ENCODE measurements at places on chromosomes 1 and 21. TPM values are rescaled to one million over a fixed set of nuclear protein-coding genes. Genes with fewer than 3 reads are reported as not detected.

GIPC2 gene
- 0.92 TPM for total RNA-seq

STUM gene
- not detected for total RNA-seq

FGR gene
- total RNA-seq, result not detected

ACTL8 gene
- total RNA-seq, result not detected

FCN3 gene
- total RNA-seq, result not detected

RBP7 gene
- total RNA-seq, result not detected

C1orf94 gene
- total RNA-seq, result 0.06 TPM

VHLL gene
- not detected for total RNA-seq

C1orf141 gene
- not detected for total RNA-seq

CHI3L2 gene
- 0.12 TPM for total RNA-seq

COL9A2 gene
- total RNA-seq, result 1.1 TPM

ITLN2 gene
- not detected for total RNA-seq

NOS1AP gene
- total RNA-seq, result not detected

OVAAL gene
- not detected for total RNA-seq

BNIPL gene
- 0.40 TPM for total RNA-seq

LCE1F gene
- not detected for total RNA-seq

LENEP gene
- 0.99 TPM for total RNA-seq

AMY1B gene
- not detected for total RNA-seq

GPR52 gene
- 0.92 TPM for total RNA-seq

ERG gene
- total RNA-seq, result 16.0 TPM

CD84 gene
- under 0.01 TPM for total RNA-seq

CYP4A22 gene
- total RNA-seq, result not detected

APCS gene
- total RNA-seq, result not detected

LHX8 gene
- not detected for total RNA-seq

EEIG2 gene
- total RNA-seq, result 21.4 TPM

SLC44A5 gene
- 2.1 TPM for total RNA-seq

WNT9A gene
- 0.44 TPM for total RNA-seq

ITGB2 gene
- total RNA-seq, result 0.06 TPM

FMOD gene
- total RNA-seq, result 4.4 TPM

CASQ1 gene
- total RNA-seq, result 0.50 TPM

RNU1-2 gene
- total RNA-seq, result 1,390 TPM

HSPB7 gene
- total RNA-seq, result 21.6 TPM

CFHR2 gene
- not detected for total RNA-seq

PSMA5 gene
- total RNA-seq, result 47.2 TPM

CFHR5 gene
- total RNA-seq, result not detected

B3GALT2 gene
- total RNA-seq, result 0.25 TPM

RORC gene
- not detected for total RNA-seq

SYPL2 gene
- total RNA-seq, result 0.13 TPM

Measured in aortic smooth muscle cell (primary cell).